Epithelial cell of prostate (primary cell): ENCODE measurements at places on chromosomes 7 and 10.

- DNase-seq, result no peak
Observed at GRCh38 chr7:102913826-102914225, 1.0 kb downstream of the LRRC17 start.

GRCh38 chr7:112654322-112655216 is 135.6 kb downstream of the TMEM168 start:
- DNase-seq, result no peak

DNA sequence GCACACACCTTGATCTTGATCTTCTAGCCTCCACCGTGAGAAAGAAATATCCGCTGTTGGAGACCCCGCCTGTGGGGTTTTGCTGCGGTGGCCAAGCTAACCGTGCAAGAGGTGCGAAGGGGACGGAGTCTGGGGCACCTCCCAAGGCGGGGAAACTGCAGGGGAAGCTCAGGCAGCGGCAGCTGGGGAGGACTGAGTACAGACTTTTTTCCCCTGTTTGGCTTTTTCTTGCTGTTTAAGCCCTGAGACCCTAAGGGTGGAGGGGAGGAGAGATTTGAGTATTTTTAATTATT is 108.0 kb downstream of the DNAJB6 start:
- DNase-seq, result no peak

- no peak for DNase-seq
Observed at GRCh38 chr10:68333440-68334431, 1.0 kb upstream of the PBLD start.

DNA sequence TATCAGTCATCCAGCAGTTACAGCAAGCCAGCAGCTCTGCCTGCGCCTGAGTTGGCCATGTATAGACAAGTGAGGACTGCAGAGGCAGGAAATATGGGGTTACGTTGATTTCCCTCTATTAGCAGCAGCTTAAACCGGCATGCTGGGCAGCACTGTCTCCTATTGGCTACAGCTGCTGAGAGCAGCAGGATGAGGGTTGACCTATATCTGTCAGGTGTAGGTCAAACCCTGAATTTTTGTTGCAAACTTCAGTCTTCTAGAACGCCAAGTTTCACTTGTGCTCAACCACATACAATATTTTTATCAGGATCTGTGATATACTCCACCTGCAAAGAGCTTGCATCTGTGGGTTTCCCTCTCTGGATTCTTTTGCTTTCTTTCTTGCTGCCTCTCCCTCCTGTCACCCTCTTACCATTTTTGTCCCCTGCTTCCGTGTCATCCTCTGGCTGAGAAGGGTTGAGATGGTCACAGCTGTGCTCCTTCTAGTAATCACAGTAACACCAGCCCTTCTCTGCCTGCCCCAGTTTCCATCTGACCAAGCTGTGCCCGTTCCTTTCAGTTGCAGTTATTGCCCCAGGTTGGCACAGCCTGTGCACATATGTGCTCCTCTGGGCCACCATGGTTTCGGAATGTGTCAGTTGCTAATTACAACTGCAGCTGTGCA is 23.8 kb upstream of the GLCCI1 start:
- no peak for DNase-seq

DNA sequence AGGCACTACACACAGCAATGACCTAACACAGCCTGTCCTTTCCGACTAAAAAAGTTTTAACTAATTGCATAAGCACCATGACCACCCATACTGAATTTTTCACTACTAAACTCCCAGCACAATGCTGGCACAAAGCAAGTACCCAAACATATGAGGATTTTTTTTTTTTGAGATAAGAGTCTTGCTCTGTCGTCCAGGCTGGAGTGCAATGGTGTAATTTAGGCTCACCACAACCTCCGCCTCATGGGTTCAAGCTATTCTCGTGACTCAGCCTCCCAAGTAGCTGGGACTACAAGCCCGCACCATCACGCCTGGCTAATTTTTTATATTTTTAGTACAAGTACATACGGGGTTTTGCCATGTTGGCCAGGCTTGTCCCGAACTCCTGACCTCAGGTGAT is 5.1 kb downstream of the UBE2H start:
- no peak for DNase-seq

- no peak for DNase-seq
Observed at GRCh38 chr10:33022090-33022489, 64.1 kb upstream of the ITGB1 start.

DNA sequence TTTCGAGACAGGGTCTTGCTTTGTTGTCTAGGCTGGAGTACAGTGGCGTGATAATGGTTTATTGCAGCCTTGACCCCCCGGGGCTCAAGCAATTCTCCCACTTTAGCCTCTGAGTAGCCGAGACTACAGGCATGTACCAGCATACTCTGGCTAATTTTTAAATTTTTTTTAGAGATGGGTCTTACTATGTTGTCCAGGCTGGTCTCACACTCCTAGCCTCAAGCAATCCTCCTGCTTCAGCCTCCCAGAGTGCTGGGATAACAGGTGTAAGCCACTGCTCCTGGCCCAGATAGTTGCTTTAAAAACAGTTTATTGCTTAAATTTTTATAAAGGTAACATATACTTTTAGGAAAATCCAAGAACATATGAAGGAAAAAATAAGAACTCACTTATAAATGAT is 26.3 kb downstream of the NEURL1 start:
- DNase-seq, result no peak

GRCh38 chr10:75100764-75101291 is 10.6 kb upstream of the SAMD8 start:
- no peak for DNase-seq

DNA sequence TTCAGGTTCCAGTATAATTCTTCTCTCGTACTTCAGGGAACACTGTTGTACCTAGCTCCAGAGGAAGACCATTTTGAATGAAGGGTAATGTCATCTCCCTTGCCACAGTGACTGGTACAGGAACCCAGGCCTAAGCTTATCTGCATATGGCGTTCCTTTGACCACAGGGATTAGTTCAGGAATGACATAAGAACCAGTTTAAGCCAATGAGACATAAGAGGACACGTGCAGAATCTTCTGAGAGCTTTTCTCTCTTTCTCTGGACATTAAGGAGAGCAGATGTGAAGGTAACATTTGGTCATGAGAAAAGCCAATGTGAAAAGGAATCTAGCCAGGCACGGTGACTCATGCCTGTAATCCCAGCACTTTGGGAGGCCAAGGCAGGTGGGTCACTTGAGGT is 21.8 kb upstream of the HIBADH start:
- no peak for DNase-seq

DNA sequence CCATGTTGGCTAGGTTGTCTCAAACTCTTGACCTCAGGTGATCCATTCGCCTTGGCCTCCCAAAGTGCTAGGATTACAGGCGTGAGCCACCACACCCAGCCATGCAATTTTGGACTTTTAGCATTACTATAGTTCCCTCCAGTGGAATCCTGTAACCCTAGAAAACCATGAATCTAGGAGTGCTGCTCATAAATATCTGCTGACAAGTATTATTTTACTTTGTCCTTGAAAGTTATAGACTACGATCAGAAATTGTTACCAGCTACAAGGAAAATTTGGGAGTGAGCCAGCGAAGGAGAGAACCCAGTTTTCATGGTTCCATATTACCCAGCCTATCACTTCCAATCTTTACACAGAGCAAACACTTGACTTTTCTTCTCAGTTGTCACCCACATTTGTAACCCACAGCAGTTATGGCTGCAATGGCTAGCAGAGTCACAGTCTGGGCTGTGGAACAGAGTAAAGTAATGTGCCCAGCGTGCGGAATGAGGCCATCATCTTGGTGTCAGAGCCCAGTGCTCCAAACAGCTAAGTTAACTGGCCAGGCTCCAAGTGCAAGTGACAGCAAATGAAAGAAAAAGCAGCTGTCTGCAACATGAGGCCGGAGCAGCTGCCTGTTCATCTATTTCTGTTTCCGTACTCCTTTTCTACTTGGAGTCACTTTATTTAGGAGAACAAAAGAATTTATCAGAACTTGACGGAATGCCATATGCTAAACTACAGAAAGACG is 29.9 kb downstream of the ZC3HC1 start:
- DNase-seq, result no peak

DNA sequence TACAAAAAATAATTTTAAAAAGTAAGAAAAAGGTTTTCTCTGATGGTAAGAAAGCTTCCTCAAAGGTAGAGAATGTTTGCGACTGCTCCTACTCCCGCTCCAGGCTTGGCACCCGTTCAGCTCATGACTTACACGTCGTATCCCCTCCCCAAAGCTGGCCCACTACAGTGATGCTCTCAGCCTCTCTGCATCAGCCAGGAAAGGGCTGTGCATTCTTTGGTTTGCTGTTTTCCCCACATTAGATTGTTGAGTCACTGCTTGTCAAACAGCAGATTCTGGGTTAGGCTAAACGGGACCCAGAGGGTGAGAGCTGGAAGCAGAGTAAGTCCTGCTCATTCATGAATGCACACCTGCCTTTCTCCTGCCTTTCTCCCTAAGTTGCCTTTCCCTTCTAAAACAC is 54.7 kb upstream of the NMT2 start:
- DNase-seq, result no peak

GRCh38 chr10:74917481-74918077 is 91.2 kb downstream of the KAT6B start:
- DNase-seq, result peak; percentile 85

DNA sequence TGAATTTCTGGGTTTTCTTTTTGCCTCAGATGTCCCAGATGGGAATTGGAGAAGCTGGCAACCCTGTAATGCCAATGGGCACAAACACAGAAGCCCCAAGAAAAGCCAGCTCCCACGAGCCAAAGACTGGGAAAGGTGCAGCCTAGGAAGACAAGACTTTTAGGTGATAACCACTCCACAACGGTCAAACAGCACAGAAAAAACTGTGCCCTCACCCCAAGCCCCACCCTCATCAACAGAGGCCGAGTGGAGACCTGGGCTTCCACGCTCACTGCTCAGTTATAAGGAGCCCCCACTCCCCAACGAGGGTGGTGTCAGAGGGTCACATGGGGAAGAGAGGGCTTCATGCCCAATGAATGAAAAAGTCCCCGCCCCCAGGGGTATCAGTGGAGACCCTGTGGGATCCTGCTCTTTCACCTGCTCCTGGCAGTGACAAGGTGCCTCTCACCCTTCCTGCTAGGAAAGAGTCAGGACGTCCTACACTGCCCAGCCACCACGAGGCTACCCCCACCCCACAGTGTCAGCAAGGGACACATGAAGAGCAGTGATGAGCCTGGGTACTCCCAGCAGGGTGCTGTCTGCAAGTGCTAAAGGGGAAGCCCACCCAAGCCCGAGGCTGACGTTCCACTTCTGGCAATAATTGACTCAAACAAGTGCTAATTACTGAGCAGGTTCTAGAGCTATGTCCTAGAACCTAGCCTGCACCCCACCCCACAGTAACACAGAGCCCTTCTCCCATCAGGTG is 8.3 kb downstream of the TMEM273 start:
- no peak for DNase-seq

- DNase-seq, result no peak
Observed at GRCh38 chr10:36675458-36675880, 449.9 kb upstream of the ANKRD30A start.

- no peak for DNase-seq
Observed at GRCh38 chr7:27185854-27186667, 1.0 kb upstream of the HOXA11 start.

GRCh38 chr7:152504816-152505215 is 69.0 kb upstream of the KMT2C start:
- DNase-seq, result no peak

DNA sequence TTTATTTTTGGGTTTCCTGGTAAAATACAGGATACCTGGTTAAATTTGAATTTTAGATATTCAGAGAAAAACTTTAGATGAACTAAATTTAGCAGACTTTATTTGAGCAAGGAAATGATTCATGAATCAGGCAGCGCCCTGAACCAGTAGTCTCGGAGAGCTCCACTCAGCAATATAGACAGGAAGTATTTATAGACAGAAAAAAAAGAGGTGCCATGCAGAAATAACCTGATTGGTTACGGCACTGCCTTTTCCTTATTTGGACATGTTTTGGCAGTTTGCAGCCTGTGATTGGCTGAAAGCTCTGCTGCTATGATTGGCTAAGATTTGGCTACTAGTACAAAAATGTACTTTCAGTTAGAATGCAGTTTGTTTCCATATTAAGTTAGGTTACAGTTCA is 198.3 kb upstream of the DKK1 start:
- DNase-seq, result no peak

- no peak for DNase-seq
Observed at GRCh38 chr10:80600256-80600655, 62.6 kb downstream of the SH2D4B start.

- DNase-seq, result no peak
Observed at GRCh38 chr7:34530259-34530658, 127.8 kb upstream of the NPSR1 start.

- no peak for DNase-seq
Observed at GRCh38 chr10:52965509-52965908, 192.9 kb upstream of the MBL2 start.

DNA sequence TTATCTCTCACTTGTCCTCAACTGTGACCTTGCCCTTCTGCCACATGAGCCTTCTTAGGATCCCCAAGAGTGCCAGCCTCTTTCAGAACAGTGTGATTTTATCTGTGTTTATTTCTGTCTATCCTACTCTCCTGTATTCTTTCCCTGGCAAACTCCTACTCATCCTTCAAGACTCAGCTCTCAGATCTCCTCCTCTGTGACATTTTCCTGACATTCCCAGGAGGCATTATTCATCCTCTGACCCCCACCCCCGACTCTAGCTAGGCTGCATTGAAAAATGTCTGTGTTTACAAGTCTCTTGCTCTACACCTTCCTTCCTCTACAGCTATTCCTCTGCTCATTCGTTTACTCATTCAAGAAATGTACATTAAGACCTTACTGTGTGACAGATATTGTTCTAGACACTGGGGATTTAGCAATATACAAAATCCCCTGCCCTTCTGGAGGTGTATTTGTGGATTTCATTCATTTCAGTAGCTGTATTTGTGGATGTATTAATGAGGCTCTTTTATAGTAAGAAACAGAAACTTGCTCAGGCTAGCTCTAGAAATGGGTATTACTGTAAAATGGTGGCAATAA is 61.4 kb upstream of the COMTD1 start:
- no peak for DNase-seq

GRCh38 chr10:104440221-104440620 is 86.6 kb downstream of the CFAP58 start:
- no peak for DNase-seq

DNA sequence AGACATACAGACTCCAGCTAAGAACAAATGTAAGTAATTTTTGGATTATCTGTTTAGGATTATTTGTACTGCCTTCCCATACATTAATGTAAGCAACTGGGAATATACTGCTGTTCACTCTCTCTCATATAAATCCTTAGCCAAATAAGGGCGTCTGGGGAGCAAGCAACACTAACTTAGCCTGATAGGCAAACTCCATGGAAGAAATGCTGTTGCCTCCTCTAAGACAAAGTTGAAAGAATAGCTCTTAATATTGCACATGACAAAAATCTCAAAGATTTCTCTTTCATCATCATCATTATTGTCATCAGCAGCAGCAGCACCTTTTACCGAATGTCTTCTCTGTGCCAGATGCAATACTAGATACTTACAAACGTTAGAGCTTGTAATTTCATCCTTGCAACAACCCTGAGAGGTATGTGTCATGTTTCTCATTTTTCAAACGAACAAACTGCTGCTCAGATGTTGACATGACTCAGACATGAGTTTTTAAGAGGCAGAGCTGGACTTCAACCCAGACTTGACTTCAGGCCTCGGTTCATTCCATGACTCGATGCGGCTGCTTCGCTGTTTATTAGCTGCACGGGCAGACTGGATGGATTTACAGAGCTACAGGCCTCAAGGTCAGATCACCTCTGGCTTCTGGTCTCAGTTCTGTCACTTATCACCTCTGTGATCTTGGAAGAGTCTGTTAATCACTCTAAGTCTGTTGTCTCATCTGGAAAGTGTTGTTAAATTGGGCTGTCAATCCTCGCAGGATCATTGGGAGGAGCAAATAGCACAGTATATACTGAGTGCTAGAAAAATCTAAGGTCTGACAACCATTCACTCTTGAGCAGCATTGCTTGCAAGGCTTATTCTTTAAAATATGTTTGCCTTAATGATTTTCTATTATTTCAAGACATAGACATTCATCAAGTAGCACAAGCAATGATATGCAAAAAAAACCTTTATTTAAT is 126.3 kb upstream of the CELF2 start:
- DNase-seq, result peak; percentile 33
